NCI-H1694 (cell line): ENCODE measurements at places on chromosomes 6 and 20.

- no peak for DNase-seq
Measured at GRCh38 chr6:170117111-170117972, 173.5 kb downstream of the DLL1 start.

DNA sequence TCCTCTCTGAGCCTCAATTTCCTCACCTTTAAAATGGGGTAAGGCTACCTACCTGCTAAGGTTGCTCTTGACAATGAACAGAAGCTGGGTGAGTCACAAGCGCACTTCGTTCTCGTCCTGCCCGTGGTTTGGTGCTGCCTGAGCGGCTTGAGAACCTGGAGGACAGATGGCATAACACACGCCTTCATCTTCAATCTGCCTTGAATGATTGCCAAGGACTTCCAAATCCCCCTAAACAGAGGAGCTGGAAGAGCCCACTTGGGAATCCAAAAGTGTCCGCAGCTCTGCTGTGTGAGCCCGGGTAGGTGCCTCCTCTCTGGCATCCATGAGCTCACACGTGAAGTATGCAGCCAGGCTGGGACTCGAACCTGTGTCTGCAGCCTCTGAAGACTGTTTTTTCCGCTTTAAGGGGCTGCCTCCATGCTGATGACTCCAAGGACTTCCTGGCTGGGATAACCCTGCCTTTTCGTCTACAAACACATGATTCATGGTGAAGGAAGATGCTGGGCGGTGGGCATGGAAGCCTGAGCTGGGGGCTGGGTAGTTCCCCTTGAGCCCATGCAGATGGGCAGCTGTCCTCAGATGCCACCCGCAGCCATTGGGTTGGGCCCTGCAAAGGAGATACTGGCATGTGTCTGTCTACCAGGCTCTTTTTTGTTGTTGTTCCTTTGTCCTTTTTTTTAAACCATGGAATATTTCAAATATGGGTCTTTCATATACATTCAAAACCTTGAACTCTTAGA lies 25.3 kb upstream of the CSNK2A1 start:
- peak; percentile 37 for DNase-seq

- no peak for DNase-seq
Measured at GRCh38 chr6:28349344-28349891, 329 bp upstream of the ZKSCAN3 start.

DNA sequence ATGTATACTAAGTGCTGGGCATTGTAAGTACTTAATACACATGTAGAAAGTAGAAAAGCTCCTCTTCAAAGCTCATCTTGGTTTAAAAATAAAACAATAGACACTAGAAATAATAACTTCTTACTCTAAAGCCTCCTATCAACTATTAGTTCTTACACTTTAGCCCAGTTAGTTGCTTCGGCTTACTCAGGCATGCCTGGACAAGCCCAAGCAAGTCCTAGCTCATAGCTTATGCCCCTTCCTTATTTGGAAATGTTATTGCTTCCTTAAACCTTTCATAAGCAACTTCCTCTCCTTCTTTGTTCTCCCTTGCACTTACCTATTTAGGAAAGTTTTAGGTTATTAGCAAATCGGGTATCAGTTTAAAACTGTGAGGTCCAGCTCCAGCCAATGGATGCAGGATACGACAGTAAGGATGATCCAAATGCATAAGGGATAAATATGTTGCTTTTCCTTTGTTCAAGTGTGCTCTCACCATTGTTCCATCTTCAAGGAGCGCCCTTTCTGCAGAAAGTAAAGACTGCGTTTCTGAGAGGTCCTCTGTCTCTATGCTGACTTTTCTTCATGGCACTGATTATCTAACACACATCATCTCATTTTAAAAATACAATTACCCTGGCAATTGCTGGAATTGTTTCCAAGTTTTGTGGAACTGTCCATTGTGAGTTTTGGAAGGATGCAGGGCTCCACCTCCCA lies 12.3 kb downstream of the TMEM30A start:
- no peak for DNase-seq

- DNase-seq = peak; percentile 79
Measured at GRCh38 chr6:40477246-40478126, 109.7 kb downstream of the LRFN2 start.

- no peak for DNase-seq
Measured at GRCh38 chr6:10554826-10555225, 33.7 kb downstream of the GCNT2 start.
